ENCODE measurements at places on chromosomes 12 and 14.

DNA sequence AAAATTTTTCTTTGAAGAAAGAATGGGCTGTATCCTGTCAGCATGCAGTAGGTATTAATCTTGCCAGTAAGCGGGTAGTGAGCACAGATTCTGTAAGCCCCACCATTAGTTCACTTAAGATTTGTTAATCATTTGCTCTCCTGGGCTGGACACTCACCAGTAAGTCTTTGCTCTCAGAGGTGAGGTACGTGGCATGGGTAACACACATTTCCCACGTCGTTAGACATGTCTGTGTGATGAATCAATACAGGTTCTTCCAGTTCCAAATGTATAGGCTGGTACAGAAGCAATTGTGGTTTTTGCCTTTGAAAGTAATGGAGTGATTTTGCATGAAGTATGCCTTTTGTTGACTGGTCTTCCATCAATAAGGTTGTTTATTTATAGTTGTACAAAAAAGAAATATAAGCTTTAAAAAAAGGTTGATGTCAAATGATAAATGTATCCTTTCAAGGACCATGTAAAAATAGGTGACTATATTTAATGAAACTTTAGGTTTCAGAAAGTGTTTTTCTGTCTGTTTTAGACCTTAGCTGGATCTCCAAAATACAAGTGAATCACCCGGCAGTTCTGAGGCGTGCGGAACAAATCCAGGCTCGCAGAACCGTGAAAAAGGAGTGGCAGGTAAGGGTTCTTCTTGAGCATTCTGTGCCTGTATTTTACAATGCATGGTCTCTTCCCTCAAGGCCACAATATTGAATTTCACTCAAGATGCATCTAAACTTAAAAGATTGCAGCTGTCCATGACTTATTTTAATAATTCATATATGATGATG is 45.5 kb downstream of the DERA start:
- DNase-seq = no peak

GRCh38 chr14:91834571-91834970 is 32.8 kb downstream of the TC2N start:
- no peak for DNase-seq

GRCh38 chr12:125873016-125873415 is 807.8 kb downstream of the AACS start:
- DNase-seq = no peak

- DNase-seq = no peak
Measured at GRCh38 chr12:82359115-82359478, 768 bp downstream of the METTL25 start.

GRCh38 chr14:54756656-54757392 is 145.8 kb downstream of the GCH1 start:
- no peak for DNase-seq

- DNase-seq = no peak
Measured at GRCh38 chr12:49980501-49981349, 8.0 kb downstream of the AQP6 start.

DNA sequence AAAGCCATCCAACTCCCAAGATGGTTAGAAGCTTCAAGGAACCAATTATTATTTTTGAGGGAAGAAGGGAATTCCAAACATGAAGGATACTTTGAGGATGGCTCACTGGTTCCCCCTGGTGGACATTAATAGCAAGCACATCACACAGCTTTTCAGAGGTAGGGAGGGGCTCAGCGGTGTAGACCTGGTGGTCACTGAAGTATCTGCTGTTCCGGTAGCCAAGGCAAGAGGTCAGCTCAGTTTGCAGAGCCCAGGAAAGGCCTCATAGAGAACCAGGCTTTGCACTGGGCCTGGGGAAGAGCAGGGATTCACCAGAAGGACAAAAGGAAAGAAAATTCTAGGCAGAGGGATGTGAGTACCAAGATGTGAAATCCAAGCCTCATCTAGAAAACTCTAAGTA is 118.7 kb downstream of the KSR2 start:
- DNase-seq = no peak
